KBM-7 (cell line): ENCODE measurements at places on chromosomes 6 and 20.

DNA sequence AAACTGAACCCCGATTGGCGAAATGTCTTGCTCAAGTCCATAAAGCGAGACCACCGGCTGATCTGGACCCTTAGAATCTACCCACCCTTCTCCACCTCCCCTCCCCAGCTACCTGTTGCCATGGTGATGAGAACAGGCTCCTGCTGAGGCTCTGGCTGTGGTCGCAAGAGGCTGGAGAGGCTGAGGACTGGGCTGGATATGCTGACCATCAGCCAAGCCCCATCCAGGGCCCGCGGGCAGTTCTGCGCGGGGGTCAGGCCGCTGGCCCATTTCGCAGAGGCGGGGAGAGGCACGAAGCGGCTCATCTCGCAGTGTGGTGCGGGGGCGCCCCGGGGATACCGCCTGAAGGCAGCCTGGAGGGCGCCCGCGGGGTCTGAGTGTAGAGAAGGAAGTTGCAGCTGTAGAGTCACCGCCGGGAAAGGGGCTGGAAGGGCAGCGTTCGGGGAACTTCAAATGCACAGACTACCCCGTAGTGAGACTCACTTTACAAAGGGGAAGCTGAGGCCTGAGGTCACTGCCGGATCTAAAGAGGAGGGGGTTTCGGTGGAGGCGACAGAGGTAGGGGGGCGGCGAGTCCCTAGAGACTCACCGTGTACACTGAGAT, 671 bp downstream of the TAPBP start:
- peak; percentile 77 for DNase-seq

- peak; percentile 60 for DNase-seq
Measured at GRCh38 chr20:37543828-37544227, 16.2 kb upstream of the BLCAP start.

DNA sequence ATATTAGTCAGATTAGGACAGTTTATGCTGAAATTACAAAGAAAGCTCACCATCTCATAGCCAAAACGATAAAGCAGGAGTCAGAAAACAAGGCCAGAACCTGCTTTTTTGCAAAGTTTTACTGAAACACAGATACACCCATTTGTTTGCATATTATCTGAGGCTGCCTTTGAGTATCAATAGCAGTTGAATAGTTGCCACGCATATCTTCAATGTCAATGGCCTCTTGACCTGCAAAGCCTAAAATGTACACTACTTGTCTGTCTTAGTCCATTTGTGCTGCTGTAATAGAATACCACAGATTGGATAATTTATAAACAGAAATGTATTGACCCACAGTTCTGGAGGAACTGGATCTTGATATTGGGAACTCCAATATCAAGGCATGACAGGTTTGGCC, 94.1 kb upstream of the NT5E start:
- DNase-seq: no peak

GRCh38 chr6:159440349-159440748, 252.7 kb downstream of the SOD2 start:
- no peak for DNase-seq

DNA sequence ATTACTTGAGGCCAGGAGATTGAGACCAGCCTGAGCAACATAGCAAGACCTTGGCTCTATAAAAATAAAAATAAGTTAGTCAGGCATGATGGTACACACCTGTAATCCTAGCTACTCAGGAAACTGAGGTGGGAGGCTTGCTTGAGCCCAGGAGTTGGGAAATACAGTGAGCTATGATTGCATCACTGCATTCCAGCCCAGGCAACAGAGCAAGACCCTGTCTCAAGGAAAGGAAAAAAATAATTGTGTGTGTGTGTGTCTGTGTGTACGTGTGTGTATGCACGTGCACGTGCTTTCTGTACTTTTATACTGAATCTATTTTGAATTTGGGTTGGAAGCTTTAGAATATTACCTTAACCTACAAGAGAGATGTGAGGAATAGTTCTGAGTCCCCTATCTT, 58.9 kb downstream of the KIZ start:
- no peak for DNase-seq

- DNase-seq: no peak
Measured at GRCh38 chr6:16236009-16236501, 2.3 kb upstream of the GMPR start.

- no peak for DNase-seq
Measured at GRCh38 chr20:35327074-35327976, 35.1 kb upstream of the FAM83C start.

GRCh38 chr6:30935018-30935417, 3.0 kb upstream of the SFTA2 start:
- DNase-seq: no peak

GRCh38 chr6:1579096-1579495, 30.6 kb upstream of the FOXC1 start:
- no peak for DNase-seq

DNA sequence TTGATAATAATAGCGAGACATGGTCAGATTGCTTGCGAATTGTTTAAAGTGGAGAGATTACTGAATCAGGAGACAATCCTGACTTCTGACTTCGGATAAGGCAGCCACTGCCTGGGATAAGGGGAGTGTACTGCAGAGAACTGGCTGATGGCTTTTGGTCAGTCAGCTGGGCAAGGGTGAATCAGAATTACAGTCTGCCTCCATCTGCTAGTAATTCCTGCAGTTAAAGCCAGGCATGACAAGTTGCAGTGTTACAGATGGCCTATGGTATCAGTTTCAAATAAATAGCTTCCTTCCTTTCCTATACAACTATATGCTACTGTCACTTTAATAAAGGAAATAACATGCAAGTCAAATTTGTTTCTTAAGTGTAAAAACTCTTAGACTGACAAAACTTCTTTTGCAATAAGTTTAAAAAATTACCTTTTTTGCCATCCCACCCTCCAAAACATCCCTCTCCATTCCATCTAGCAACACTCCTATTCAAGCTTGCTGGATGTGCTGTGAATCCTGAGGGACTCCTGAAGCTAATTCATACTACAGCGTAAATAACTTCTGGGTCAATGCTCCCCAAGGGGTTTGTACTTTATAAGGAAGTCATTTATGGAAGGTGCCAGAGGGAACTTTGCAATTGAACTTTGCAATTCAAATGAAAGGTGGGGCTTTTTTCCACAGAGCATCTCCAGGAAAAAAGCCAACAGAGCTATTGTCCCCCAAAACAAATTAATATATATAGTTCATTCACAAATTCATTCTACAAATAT, 245.2 kb downstream of the ADGRB3 start:
- DNase-seq: no peak

DNA sequence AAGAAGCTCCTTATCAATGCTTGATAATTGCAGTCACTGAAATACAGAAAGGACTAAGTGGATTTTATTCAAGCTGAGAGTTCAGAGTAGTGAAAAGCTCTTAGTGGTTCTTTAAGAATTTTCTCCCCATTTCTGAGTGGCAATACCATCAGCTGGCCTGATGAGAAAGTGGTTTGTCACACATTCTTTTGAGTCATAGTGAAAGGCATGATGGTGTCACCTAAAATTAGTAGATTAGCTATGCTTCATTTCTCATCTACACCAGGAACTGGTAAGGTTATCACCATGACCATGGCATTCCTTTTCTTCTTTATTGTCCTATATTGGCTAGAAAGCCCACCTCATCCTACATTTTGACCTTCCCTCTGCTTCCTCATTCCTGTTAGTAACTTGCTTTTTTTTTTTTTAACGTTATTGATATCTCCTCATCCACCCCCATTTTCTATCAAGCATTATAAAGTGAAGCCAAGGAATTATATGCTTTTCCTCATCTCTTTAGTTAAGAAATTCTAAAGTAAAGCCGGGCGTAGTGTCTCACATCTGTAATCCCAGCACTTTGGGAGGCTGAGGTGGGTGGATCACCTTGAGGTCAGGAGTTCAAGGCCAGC, 67.4 kb upstream of the LOC128125822 start:
- no peak for DNase-seq

DNA sequence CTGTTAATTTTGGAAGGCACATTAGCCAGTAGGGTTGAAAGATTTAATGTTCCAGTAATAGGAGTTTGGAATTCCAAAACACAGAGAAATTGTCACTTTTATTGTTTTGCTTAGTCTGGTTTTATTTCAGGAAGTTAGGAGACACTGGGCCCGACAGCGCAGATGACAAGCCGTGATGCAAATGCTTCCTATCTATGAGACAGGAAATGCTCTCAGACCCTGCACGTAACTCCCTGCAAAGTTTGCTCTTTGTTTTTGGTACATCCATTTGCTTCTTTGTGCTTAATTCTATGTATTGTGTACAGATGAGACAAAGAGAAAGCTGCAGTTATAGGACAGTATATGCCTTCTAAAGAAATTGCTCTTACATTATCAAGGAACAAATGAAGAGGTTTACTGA, 201.6 kb upstream of the SGK1 start:
- peak; percentile 69 for DNase-seq

DNA sequence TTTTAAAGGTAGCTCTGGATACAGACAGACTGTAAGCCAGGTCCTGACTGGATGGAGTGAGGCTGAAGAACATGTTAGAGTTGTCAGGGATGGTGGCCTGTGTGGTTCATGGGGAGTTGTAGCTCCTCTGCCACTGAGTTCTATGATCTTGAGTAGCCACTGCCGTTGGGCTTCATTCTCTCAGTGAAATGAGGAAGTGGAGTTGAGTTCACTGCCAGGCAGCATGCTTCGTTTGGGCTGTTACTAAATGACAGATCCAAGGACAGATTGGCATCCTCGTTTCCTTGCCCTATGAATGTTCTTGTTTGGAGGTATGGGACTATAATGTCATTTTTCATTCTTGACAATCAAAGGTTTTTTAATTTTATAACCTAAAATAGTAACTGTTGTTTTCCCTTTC, 37.2 kb downstream of the SCAND1 start:
- DNase-seq: peak; percentile 66

DNA sequence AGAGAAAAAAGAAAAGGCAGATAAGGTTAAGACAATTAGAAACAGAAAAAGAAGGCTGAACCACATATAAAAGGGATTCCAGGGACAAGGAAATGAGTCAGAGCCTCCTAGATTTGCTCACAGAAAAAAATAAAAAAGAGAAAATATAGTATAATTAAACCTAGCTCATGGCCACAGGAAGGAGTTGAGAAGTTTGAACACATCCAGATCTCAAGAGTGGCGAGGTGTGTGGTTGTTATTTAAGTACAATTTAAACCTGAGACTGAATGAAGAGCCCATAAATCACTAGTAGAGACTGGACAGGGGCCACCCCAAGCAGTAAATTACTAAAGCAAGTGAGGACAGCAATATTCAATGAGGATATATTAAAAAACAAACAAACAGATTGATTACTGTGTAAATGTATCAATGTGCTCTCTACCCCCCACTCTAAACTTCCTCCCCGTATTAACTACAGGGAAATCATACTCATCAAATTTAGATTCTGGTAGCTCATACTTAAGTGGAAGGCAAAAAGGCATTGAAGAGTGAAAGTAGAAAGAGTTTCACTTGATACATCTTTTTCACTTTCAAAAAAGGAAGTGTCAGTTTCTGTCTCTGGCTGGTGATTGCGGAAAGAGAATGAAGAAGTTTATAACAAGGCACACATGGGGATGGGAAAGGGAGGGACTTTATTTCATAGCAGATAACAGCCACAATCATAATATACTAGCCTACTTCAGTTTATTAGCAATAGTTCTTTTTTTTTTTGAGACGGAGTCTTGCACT, 49.3 kb upstream of the SCAF8 start:
- peak; percentile 67 for DNase-seq

- DNase-seq: no peak
Measured at GRCh38 chr6:127851197-127851596, 49.7 kb downstream of the THEMIS start.

DNA sequence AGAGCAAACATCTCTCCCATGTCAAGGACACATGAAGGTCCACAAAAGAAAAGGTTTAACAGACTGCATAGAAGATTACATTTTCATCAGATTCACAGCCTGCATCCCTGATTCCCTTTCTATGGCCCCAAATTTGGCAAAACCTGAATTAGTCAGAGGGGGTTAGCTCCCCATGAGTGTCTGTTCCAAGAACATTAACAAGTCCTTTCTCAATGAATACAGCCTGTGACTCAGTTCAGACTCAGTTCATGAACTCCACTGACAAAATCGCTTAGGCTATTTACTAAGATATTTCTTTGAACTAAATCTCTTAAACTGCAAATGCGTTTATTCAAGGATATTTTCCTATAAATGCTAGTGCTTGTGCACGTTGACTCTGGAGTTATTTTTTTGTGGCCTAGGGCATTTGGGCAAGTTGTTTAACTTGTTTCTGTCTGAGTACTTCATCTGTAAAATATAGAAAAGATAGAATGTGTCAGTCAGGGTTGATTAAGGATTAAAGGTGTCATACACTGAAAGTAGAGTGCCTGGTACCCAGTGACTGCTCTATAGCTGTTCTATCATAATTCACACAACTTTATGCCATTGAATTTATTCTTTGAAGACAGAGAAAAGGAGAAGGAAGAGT, 422.6 kb downstream of the HTR1B start:
- DNase-seq: no peak

GRCh38 chr6:69584913-69585729, 211.7 kb downstream of the LMBRD1 start:
- DNase-seq: peak; percentile 72

GRCh38 chr6:2876210-2877056, 26.7 kb downstream of the SERPINB9 start:
- DNase-seq: no peak

GRCh38 chr6:6915813-6916547, 191.8 kb upstream of the RREB1 start:
- peak; percentile 59 for DNase-seq

GRCh38 chr6:22727710-22728109, 158.3 kb downstream of the HDGFL1 start:
- no peak for DNase-seq

DNA sequence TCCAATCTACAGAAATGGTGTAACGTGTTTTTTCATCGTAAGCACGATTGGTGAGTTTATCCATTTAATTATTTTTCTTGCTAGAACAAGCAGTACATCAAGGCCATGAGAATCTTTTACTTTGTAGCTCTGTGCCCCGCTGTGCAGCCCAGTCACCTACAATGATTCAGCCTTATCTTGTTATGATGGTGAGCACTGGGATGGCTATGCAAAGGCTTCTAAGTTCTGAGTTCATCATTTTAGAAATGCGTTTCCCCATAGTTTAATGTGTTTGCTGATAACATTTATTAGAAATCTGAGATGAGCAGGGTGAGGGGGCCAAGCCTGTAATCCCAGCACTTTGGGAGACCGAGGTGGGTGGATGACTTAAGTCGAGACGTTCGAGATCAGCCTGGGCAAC, 111.8 kb upstream of the QKI start:
- no peak for DNase-seq

DNA sequence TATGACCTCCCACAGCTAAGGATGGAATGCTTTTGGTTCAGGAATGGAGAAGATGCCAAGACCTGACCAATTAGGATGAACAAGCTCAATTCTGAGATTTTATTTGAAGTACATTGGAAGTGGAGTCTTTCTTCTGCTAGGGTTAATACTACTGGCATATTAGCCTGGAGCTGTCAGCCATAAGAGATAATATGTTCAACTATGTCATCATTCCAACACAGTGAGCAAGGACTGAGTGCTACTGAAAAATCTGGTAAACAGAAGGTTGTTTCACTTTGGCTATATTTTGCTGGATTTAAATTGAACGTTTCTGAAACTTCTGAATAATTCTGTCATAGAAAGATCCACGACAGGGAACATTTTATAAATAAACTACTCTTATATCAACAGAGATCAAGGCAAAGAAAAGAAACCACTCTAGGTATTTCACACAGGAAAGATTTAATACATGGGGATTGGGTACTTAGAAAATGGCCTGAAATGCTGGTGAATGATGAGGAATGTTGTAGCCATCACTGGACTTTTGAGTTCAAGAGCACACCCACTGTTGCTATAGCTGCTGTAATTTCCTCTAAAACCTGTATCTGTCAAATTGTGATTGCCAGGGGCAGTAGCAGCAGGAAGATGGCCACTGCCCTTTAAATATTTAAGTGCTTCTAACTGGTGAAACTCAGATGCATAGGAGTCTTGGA, 200.5 kb downstream of the PLCB4 start:
- DNase-seq: no peak

- DNase-seq: no peak
Measured at GRCh38 chr20:37925265-37926165, 22.6 kb downstream of the VSTM2L start.
